ENCODE measurements at places on chromosomes 11 and 22.
A peak's percentile ranks its signal among the peaks of the same experiment; 100 is the strongest.

- no peak for DNase-seq
These were observed 96.0 kb downstream of the WNT7B start for GRCh38 chr22:45880716-45881523.

DNA sequence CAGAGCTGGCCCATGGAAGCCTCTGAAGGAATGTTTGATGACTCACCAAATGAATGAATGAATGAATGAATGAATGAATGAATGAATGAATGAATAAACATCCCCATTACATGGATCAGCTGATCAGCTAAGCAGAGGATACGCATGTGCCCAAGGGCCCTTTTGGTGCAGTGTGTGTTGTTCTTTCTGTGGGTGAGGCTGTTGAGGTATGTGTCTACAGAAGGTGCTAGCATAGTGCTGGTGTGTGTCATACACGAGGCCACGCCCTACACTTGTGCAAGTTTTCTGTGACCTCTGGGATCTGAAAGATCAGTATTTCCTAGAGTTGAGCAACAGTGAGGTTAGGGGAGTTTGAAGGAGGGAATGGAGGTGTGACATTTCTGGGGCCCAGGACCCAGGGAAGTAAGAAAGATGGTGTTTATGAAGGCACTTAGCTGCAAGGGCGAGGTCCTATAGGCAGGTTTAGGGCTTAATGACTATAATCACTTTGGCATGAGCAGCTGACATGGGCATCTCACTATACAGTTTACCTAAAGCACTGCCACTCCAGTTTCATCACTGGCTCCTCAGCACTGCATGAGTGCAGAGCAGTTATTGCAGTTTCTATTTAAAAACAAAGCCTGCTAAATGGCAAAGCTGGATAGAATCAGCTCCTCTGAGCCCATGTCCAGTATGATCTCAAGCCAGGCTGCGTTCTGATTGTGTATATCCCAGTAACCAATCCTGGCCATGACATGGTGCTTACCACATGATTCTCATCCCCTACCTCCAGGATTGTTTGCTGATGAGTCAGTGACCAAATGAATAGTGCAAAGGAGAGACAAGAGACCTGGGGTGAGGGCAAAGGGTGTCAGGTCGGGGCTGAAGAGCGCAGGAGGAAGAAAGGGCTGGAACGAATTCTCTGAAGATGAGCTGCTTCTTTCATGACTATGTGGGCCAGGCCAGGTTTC, 36.4 kb upstream of the E2F8 start:
- DNase-seq, result no peak

- DNase-seq, result no peak
These were observed 5.0 kb downstream of the EIF4G2 start for GRCh38 chr11:10803676-10804075.

DNA sequence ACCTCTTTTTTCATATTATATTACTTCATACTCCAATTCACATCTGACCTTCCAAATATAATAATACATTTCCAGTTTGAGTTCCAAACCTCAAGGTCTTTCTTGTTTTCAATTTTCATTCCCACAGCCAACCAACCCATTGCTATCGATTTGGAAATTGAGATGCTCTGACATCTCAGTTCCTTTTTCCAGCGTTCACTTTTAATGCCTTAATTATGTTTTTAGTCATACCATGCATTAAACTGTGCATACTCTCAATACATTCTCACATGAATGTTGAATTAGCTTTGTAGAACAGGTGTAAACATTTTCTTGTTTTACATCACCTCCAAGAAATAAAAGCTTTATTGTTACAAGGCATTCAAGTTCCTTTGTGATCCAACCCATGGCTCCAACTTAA, 294.2 kb upstream of the ANO3 start:
- no peak for DNase-seq

DNA sequence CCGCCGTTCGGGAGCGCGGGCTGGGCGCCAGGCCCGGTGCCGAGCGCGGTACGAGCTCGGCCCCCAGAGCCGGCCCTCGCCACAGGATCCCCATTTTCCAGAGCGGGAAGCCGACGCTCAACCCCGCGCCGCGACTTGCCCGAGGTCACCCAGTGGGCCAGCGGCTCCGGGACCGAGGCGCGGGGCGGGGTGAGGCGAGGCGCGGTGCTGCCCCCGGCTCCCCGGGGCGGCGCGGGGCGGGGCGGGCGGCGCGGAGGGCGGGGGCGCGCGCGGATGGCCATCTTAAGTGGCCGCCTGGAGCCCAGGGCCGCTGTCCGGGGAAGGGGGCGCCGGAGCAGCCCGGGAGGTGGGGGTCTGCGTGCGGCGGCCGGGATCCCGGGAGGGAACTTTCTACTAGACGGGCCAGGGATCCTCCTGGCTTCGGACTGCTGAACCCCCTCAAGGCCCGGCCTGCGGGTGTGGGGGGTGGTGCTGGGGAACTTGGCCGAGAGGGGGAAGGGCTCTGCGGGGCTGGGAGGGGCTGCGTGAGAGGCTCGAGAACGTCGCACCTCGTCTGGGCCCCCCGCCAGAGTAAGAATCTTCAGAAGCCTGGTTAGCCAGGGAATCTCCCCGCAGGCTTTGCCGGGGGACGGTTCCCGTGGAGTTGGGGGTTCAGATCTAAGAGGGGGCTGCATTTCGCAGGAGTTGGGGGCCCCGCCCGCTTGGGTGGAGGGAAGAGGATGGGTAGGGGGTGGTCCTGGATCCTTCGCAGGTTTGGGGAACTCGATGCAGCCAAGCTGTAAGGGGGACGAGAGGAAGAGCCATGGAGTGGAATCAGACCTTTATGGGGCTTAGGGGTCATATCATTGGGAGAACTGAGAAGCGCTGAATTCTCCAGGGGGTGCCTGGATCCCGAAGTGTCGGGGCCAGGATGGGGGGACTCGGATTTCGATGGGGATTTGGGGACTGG, 678 bp upstream of the INPPL1 start:
- no peak for DNase-seq

DNA sequence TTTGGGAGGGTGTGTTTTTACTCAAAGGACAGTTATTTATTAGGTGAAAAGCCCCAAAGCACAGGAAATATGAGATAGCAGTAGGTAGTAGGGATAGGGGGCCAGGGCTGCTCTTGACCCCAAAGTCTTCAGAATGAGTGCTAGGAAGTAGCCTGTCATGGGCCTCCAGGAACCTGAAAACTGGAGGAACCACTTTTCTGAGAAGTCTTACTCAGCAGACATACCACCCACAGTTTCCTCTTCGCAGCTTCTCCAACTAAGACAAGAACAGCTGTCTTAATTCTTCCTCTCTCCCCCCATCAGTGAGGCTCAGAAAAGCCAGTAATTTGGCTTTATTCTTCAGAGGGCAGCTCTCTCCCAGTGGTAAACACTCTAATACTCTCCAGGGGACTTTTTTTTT, 84.0 kb upstream of the CTSC start:
- DNase-seq, result no peak

GRCh38 chr11:108565653-108566052, 27.9 kb downstream of the EXPH5 start:
- no peak for DNase-seq

- DNase-seq, result no peak
These were observed 6.8 kb downstream of the NXPE2 start for GRCh38 chr11:114685097-114685496.

- no peak for DNase-seq
These were observed 255.7 kb downstream of the CTTN start for GRCh38 chr11:70654016-70654415.

DNA sequence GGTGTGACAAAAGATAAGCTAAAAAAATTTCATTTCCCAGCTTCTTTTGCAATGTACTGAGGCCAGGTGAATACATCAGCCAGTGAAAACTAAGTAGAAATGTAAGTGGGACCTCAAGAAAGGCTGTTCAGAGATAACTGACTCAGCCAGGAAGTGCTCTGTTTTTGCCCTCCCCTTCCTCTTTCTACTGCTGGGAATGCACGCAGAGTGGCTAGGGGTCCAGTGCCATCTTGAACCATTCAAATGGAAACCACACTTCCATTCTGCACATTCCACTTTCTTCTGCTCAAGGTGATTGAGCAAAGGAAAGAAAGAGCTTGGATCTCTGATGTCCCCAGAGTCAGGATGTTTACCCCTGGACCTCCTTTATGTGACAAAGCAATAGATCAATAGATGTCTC, 27.8 kb upstream of the LMO2 start:
- no peak for DNase-seq

DNA sequence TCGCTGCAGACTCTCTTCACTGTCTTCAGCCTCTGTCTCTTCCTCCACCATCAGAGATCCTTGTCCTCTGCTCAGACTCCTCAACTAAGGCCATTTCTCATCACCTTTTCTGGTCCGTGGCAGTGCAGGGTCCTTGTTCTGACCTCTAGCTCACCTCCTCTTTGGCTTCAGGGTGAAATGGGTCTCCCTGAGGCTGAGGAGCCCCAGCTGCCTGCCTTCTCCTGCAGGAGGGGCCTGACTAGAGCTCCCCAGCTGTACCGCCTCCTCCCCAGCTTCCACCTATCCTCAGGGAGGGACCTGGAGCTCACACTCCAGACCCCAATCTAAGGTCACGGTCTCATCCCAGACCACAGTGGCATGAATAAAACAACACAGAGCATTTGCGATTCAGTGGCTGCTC, 203.0 kb downstream of the TRIM29 start:
- DNase-seq, result no peak

GRCh38 chr22:45684169-45684568, 12.5 kb downstream of the ATXN10 start:
- no peak for DNase-seq

DNA sequence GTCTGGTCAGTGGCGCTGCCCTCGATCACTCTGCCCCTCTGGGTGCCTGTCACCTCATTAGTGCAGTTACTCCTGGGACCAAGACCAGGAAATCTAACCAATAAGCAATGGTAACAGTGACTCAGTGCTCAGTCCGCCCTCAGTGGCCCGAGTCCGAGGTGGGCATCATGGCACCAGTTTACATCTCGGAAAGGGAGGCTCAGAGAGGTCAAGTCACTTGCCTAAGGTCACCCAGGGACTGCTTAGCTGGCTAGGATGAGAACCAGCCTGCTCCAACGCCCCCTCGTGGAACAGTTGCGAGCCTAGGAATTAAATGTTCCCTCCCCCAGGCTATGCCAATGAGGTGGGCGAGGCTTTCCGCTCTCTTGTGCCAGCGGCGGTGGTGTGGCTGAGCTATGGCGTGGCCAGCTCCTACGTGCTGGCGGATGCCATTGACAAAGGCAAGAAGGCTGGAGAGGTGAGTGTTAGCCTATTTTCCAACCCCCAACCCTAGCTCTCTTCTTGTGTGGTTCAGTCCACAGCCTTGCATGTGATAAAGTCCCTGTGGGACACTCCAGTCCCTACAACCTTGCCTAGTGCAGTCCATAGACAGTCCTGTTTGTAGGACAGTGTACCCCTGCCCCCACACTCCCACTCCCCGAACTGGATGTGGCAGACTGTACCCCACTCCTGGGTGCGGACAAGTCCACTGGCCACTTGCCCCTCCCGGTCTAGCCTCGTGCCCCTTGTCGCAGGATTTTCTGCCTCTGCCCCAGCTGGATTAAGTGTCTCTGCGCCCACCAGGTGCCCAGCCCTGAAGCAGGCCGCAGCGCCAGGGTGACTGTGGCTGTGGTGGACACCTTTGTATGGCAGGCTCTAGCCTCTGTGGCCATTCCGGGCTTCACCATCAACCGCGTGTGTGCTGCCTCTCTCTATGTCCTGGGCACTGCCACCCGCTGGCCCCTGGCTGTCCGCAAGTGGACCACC, 1.1 kb downstream of the MTFP1 start:
- peak; percentile 72 for DNase-seq

DNA sequence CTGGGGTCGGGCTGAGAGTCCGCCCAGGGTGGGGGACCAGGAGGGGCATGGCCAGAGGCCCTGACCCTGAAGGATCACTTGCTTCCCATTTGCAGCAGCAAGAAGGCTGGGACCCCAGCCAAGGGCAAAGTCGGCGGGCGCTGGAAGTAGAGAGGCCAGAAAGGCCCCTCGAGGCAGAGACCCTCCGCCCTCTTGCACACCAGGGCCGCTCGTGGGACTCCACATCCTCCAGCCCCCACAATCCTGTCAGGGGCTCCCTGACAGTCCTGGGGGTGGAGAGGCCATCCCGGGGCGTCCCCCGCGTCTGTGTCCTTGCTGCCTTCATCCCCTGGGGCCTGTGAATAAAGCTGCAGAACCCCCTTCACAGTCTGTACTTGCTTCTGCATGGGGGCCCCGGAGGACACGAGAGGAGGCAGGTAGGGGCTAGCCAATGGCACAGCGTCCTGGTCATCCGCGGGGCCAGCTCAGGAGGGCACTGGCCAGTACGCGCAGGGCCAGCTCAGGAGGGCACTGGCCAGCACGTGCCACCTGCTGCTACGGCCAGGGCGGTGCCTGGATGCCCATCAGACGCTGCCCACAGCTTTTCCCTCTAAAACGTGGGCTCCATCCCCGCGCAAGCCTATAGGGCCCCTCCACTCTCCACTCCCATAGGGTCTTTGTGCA, 8.7 kb upstream of the MRPL23 start:
- DNase-seq, result no peak

DNA sequence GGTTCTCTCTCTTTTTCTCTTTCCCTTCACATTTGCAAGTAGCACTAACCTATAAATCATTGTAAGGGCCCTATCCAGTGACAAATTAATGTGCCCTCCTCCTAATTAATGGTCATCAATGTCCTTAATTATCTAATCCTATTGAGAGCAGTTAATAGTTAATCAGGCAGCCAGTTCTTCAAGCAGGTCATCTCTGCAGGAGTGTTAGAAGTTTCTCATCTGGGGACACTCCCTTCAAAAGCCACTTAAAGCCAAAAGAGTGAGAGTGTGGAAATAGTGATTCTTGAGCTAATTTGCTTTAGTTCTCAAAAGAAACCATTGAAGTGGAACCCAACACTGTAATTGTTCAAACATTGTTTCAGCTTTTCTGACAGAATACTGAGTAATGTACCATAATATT, 141.6 kb downstream of the ELP4 start:
- DNase-seq, result no peak

GRCh38 chr22:49961601-49962011, 1.0 kb downstream of the PIM3 start:
- no peak for DNase-seq
